ENCODE measurements at places on chromosomes 5 and 9.

DNA sequence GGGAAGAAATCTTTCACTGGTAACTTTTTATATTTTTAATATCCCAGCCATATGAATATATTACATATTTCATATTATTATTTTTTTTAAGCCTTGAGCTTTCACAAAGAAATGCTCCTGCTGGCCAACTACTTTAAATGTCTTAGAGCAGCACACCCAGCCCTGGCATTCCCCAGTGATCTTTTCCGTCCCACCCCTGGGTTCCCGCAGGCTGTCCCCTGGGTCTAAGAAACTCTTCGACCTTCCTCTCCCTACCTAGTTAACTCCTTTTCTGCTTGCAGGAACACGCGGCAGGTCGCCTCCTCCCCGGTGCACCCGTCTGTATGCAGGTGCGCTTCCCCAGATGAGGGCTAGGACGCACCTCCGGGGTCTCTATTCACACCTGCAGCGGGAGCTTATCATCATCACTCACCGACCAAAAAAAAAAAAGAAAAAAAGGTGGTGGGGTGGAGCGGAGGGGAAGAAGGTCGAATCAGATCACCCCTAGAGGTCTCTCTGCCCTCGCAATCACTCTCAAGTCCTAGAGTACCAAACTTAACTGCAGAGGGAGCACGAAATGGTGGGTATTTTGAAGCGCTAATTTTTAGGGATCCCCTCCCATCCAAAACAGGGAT lies 696 bp downstream of the ZFP62 start:
- DNase-seq, result no peak

GRCh38 chr5:51159606-51160005 lies 223.6 kb upstream of the ISL1 start:
- DNase-seq, result peak; percentile 80

DNA sequence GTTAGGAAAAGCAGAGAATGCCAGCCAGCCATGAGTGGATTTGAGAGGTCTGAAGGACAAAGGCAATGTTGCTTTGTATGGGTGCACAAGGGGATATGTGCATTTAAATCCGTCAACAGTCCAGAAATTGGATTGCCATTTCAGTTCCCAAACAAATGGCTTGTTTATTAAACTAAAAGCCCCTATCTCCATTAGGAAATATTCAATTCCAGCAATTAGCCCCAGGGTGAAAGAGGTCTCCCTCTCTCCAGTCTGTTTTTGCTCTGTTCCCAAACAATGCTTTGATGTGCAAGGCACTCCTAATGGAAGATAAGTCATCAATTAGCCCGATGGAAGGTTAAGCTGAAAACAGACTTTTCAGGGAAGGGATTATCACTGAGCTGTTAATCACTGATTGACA lies 101.3 kb downstream of the C9orf152 start:
- no peak for DNase-seq

DNA sequence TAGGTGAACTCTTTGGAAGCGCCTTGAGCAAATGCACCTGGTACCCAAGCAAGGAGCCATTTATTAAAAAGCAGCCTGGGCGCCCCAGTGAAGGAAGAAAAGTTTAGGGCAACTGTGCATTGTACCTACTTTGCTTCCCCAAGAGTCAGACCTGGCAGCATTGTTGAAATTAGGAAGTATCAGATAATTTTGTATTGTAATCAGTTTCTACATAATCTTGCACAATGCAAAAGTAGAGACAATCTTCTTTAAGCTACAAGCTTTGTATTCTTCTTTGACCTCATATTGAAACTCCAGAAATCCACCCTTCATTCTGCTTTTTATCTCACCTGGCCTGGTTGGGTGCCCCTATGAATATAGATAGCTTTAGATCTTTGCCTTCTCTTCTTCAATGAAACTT lies 490.8 kb downstream of the RASEF start:
- DNase-seq, result no peak

- no peak for DNase-seq
These were observed 2.7 kb upstream of the HSPA4 start for GRCh38 chr5:133048993-133049725.
